WERI-Rb-1 (cell line): ENCODE measurements at places on chromosomes 13 and 19.
A peak's percentile ranks its signal among the peaks of the same experiment; 100 is the strongest.

DNA sequence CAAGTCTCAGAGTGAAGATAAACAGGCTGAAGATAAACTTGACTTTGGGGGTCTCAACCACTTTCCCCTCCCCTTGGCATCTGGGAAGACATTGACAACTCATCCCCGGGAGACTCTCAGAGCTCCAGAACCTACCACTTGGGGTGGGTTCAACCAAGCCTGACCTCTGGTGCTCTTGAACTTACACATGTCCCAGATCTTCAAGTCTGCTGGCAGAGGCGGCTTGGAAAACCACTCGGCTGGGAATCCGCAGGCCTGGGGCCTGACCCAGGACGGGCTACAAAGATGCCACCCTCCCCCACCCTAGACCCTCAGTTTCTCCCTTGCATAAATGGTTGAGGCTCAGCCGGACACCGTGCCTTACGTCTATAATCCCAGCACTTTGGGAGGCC, 512 bp downstream of the LRRC8E start:
- DNase-seq = no peak

- DNase-seq = no peak
These were observed 12.9 kb upstream of the IGFL1 start for GRCh38 chr19:46216612-46217011.

GRCh38 chr19:32661318-32661717, 13.7 kb downstream of the ANKRD27 start:
- no peak for DNase-seq

DNA sequence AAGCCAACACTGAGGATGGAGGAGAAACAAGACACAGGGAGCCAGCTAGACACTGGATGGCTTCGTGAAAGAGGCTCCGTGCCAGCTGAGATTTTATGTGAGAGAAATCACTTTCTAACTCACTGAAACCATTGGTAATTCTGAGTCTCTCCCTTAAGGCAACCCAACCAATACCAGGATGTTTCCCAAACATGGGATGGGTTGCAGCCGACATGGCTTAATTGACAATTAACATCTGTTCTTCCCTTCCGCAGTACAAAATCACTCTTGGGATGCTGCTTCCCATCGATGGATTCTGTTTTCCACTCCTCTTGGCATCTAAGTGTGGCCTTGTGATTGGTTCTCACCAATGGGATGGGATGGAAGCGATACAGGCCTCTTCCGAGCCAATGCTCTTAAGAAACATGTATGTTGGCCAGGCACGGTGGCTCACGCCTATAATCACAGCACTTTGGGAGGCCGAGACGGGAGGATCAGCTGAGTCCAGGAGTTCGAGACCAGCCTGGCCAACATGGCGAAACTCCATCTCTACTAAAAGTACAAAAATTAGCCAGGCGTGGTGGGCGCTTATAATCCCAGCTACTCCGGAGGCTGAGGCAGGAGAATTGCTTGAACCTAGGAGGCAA, 2.3 kb upstream of the ZNF787 start:
- no peak for DNase-seq

- DNase-seq = no peak
These were observed 22.6 kb upstream of the CD177 start for GRCh38 chr19:43330726-43331434.

DNA sequence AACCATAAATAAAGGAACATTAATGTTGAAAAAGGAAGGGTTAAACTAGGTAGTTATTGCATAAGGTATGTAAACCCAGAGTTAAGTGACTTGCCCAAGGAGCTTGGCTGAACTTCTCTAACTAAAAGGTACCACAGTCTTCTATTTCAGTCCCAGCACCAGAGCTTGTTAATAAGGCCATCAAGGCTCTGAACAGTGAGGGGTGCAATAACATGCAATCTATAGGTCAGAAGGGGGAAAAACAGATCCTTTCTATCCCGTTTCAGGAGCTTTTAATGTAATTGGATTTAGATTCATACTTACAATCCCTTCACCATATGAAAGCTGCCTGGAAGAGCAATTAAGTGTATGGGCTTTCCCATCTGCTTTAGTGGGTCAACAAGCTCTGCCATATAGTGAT, 441.5 kb upstream of the SPRY2 start:
- peak; percentile 18 for DNase-seq

DNA sequence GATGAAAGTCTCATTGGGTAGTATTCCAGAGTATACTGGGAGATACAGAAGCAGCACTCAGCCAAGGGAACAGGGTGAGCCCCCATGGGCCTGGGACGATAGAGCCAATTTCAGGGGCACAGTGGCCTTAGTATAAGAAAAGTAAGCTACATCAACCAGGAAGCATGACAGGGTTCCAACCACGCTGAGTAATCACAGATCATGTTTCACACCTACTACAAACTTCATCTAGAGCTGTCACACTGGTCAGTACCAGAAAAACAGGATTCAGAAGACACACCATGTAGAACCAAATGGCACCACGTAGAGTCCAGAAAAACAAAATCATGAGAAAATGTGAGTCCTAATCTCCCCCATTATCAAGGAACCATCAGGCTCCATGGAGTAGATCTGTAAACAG, 1292.4 kb upstream of the MIR17HG start:
- no peak for DNase-seq

DNA sequence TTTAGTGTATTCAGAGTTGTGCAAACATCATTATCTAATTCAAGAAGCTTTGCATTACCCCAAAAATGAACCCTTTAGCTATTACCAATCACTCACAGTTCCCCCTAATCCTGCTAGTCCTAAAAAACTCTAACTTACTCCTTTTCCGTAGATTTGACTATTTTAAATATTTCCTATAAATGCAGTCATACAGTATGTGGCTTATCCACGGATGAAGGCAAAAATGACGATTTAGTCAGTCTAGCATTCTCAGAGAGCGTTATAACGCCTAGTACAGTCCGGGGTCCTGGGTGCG, 587 bp upstream of the ZNF383 start:
- no peak for DNase-seq

- DNase-seq = no peak
These were observed 78.2 kb downstream of the SHISA2 start for GRCh38 chr13:25973576-25973975.

DNA sequence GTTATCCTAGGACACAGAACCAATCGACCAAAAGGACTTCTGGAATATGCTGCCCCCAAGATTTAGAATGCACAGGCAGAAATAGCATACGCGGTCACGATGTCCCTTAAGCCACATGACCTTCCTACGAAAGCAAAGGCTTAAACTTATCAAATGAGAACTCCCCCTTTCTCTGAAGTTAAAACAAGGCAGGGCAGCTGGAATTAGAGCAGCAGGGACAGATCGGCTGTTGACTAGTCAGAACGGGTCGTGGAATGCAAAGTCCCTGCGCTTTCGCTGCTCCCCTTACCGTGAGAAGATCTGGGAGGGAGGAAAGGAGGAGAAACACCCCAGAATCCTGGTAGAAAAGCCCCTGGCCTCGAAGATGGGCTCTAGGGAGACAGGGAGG, 799 bp upstream of the USPL1 start:
- DNase-seq = peak; percentile 49

- no peak for DNase-seq
These were observed 334.1 kb downstream of the TEX29 start for GRCh38 chr13:111654531-111654930.

GRCh38 chr13:108044954-108045353, 170.4 kb downstream of the LIG4 start:
- DNase-seq = no peak

- DNase-seq = no peak
These were observed 32.5 kb upstream of the KATNAL1 start for GRCh38 chr13:30339738-30340330.

DNA sequence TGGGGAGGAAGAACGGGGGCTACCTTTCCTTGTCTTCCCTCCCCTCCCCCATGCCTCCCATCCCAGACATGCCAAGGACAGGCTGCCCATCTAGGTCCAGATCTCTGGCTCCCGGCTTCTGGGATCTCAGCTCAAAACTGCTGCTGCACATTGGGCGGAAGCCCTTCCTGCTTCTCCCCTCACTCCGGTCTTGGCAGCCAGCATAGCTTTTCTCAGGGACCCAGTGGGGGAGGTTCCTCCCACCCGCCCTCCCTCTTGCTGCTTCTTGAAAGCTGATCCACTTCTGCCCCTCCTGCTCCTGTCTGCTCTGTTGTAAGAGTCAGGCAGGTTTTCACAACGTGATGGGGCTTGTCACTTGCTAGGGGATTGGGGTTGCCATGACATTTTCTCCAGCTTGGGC, 21.7 kb upstream of the RNF17 start:
- DNase-seq = peak; percentile 44

DNA sequence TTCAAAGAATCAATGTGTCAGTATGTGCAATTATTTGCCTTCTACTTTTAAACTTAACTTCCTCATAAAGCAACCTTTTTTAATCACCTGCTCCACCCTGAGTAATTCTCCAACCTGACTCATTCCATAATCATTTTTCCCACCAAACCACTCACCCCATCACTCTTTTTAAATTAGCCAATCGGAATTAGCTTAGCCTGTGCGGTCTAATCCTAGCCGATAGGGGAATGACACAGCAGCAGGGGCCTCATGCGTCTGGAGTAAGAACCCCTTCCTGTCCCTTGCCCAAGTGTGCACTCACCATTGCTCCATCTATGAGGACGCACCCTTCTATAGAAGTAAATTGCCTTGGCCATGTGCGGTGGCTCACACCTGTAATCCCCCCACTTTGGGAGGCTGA, 27.4 kb upstream of the ZNF83 start:
- DNase-seq = no peak

GRCh38 chr19:15378534-15379082, 979 bp downstream of the AKAP8 start:
- peak; percentile 21 for DNase-seq

DNA sequence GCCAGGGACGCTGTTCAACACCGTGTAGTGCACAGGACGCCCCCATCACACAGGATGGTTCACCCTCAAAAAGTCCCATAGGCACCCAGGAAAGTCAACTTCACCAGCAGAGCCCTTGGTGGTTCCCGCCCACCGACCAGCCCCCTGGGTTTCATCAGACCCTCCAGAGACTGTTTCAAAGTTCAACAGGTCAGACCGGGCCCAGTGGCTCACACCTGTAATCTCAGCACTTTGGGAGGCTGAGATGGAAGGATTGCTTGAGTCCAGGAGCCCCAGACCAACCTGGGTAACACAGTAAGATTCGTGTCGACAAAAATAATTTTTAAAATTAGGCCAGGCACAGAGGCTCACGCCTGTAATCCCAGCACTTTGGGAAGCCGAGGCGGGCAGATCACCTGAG, 61.0 kb downstream of the MYO9B start:
- DNase-seq = no peak

DNA sequence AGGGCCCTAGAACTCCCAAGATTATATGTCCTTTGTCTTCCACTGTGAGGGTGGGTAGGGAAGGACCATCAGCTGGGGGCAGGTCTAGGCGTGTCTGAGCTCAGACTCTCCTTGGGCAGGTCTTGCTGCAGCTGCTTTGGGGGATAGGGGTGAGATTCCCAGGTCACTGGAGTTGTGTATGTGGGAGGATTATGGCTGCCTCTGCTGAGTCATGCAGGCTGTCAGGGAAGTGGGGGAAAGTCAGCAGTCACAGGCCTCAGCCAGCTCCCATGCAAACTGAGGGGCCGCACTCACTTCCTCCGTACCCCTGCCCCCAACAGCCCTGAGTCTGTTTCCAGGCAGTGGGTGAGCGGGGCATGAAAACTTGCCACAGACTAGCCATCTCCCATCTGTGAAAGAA, 600.8 kb downstream of the DIAPH3 start:
- no peak for DNase-seq

GRCh38 chr13:43297967-43298678, 274.7 kb downstream of the DNAJC15 start:
- no peak for DNase-seq

- DNase-seq = no peak
These were observed 19.6 kb upstream of the KBTBD7 start for GRCh38 chr13:41213919-41214318.

- no peak for DNase-seq
These were observed 153.0 kb downstream of the RAP2A start for GRCh38 chr13:97586941-97587340.

- peak; percentile 65 for DNase-seq
These were observed 1.4 kb upstream of the QTRT1 start for GRCh38 chr19:10699650-10700335.

DNA sequence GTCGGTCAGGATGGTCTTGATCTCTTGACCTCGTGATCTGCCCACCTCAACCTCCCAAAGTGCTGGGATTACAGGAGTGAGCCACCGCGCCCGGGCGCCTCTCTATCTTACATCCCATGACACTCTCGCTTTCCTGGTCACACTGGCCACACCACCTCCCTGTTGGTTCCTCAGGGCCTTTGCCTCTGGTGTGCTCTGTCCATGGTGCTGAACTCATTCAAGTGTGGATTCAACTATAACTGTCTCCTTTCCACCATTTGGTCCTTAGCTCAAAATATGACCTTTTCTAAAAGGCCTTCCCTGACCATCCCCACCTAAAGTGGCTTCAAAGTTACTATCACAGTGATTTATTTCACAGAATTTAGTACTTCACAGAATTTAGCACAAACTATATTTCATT, 3.7 kb upstream of the SMIM17 start:
- DNase-seq = no peak

DNA sequence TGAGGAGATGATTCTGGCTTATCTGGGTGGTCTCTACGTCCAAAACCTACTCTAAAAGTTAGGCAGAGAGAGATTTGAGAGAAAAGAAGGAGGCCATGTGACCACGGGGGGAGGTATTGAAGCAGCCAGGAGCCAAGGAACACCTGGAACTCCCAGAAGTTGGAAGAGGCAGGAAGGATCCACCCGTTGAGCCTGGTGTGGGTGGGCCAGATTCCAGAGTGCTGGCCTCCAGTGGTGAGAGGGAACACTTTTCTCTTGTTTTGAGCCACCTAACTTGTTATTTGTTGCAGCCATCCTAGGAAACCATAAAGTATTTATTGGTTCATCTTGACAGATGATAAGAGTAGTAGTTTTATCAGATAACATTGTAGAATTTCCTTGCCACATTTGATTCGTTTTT, 396.9 kb downstream of the MYO16 start:
- DNase-seq = no peak

- no peak for DNase-seq
These were observed 33.6 kb downstream of the MTMR6 start for GRCh38 chr13:25253702-25254101.

- no peak for DNase-seq
These were observed 54.7 kb downstream of the PTPRS start for GRCh38 chr19:5285955-5286354.

DNA sequence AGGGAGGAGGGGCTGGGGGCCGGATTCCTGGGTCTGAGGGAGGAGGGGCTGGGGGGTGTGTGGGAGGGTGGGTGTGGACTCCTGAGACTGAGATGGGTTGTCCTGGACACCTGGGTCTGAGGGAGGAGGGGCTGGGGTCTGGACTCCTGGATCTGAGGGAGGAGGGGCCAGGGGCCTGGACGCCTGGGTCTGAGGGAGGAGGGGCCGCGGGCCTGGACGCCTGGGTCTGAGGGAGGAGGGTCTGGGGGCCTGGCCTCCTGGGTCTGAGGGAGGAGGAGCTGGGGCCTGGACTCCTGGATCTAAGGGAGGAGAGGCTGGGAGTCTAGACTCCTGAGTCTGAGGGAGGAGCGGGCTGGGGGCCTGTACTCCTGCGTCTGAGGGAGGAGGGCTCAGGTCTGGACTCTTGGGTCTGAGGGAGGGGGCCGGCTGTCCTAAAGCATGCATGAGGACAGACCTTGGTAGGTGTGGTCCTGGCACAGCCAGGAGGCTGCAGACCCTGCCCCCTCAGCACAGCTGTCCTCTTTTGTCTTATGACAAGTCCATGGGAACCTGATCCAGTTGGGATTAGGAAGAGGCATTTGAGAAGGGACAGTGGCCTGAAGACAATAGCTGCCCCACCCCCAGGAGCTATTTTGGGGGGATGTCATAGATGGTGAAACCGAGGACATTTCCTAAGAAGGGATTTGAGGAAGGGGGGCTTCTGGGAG, 1.3 kb downstream of the TNNT1 start:
- peak; percentile 62 for DNase-seq
